ENCODE measurements at places on chromosomes 4 and X. TPM values are rescaled to one million over a fixed set of nuclear protein-coding genes. Genes with fewer than 3 reads are reported as not detected.

The PAK3 gene
- not detected for total RNA-seq

The GSX2 gene
- not detected for total RNA-seq

The RNF128 gene
- not detected for total RNA-seq

The CC2D2A gene
- total RNA-seq, result not detected

The PCDH10 gene
- not detected for total RNA-seq

The TRIM61 gene
- 3.1 TPM for total RNA-seq

The PARM1 gene
- not detected for total RNA-seq

DNA sequence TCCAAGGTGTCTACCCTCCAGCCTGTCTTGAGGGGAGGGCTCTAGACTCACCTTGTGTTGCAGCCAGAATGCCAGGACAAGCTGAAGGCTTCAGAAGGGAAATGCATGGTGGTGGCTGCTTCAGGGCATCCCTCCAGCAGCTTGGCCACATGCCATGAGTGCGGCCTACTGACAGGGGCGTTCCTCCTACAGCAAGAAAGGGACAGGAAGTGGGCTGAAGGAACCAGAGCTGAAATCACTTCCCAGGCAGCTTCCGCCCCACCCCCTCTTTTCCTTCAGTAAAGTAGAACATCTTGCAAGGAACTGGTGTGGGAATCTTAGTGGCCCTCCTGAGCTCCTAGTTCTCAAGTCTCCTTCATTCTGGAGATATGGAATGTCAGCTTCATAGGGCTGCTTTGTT is 167.5 kb upstream of the DGKK start:
- H3K4me1 ChIP-seq, result no peaks in the 10 kb centered on the region
- H3K27ac ChIP-seq, result no peak overlapping the region
- H3K36me3 ChIP-seq, result no peaks in the 10 kb centered on the region
- no peak overlapping the region for H3K4me3 ChIP-seq
- no peak for DNase-seq
- no peaks in the 10 kb centered on the region for H3K27me3 ChIP-seq

DNA sequence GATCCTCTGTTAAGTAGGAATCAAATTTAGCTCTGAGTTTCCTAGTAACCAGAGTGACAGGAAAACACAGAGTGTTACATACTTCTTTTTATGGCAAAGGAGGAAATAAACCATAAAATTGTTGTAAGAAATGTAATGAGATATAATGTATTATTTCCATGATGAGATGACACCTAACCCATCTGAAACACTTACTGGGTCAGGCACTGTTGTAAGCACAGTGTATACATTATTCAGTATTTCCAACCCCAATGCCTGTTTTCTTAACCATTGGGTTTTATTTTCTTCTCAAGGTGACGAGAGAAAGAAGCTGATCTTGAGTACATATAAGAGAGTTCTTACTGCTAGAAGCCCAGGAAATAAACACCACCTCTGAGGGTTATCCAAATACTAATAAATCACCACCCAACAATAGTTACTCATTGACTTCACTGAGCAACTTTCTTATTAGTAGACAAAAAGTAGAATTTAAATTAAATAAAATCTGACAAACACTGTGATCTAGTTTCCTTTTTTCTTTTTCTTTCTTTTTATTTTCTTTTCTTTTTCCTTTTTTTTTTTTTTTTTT is 4.2 kb upstream of the ENAM start:
- peaks cover 7% of the 10 kb centered on the region for H3K4me1 ChIP-seq
- no peaks in the 10 kb centered on the region for H3K36me3 ChIP-seq
- H3K4me3 ChIP-seq, result no peak overlapping the region
- no peak overlapping the region for H3K27ac ChIP-seq
- no peak for DNase-seq

- H3K27ac ChIP-seq, result no peak overlapping the region
- H3K4me1 ChIP-seq, result no peaks in the 10 kb centered on the region
- no peaks in the 10 kb centered on the region for H3K36me3 ChIP-seq
- no peaks in the 10 kb centered on the region for H3K27me3 ChIP-seq
Observed at GRCh38 chrX:139563251-139563650, 32.7 kb downstream of the F9 start.

DNA sequence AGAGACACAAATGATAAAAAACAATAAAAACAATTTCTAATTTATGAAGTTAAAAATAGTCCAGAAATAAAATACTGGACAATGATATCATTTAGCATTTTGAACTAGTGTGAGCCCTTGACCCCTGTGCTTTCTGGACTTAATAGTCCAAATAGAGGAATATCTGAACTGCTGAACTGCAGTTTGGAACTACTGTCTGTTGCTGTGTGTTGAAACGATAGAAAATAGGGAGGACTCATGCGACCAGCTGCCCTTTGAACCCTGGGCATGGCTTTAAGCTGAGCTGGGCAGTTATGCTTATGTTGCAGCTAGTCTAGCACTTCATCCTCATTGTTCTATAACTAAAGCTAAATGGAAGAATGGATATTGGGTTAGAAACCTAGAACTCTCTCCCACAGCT is 99.5 kb downstream of the FMR1NB start:
- H3K4me3 ChIP-seq, result no peak overlapping the region
- DNase-seq, result no peak
- H3K27me3 ChIP-seq, result no peaks in the 10 kb centered on the region
- H3K27ac ChIP-seq, result no peak overlapping the region

- DNase-seq, result no peak
- no peaks in the 10 kb centered on the region for H3K4me1 ChIP-seq
- no peak overlapping the region for H3K4me3 ChIP-seq
- H3K36me3 ChIP-seq, result peaks cover 6% of the 10 kb centered on the region
Observed at GRCh38 chrX:2398064-2398656, 102.6 kb downstream of the DHRSX start.

- no peaks in the 10 kb centered on the region for H3K4me1 ChIP-seq
- H3K27ac ChIP-seq, result no peak overlapping the region
- no peaks in the 10 kb centered on the region for H3K36me3 ChIP-seq
- H3K4me3 ChIP-seq, result no peak overlapping the region
Observed at GRCh38 chrX:9072281-9072680, 38.4 kb upstream of the FAM9B start.

DNA sequence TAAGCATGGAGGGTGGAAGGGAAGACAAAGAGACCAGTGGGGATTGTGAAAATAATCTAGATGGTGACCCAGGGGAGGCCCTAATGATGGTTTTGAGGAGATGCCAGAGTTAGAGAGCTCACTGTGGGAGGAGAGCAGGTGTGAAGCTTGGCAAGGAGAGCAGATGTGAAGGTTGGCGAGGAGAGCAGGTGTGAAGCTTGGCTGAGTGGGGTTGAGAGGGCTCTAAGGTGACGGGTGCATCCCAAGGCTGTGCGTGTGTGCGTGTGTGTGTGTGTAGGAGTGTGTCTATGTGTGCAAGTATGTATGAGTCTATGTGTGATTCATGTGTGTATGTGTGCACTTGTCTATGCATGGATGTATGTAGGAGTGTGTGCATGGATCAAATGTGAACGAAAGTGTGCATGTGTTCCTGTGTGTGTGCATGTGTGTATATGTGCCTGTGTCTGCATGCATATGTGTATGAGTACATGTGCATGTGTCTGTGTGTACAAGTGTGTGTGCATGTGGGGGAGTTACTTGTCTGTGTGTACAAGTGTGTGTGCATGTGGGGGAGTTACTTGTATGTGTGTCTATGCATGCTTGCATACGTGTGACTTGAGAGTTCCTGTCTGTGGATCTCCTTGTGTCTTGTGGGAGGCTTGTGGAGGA is 72.0 kb downstream of the EVC start:
- H3K4me3 ChIP-seq, result no peak overlapping the region
- H3K27me3 ChIP-seq, result no peaks in the 10 kb centered on the region
- no peak overlapping the region for H3K27ac ChIP-seq
- no peaks in the 10 kb centered on the region for H3K4me1 ChIP-seq
- DNase-seq, result no peak

DNA sequence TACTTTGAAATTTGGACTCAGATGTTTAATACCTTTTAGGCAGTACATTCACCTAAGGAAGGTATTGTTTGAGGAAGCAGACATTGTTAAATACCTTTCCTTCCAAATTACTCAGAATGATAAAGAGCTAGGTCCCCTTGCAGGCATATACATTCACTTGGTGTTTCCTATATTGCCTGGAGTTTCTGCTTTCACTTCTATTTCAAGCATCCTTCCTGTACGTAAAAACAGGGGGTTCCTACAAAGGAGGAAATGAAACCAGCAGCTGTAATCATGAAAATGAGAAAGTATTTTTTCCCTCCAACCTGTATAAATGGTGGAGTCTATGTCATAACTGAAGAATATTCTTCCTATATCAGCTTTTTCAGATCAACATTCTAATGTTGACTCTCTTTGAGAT is 90.4 kb upstream of the RASGEF1B start:
- no peaks in the 10 kb centered on the region for H3K36me3 ChIP-seq
- no peak overlapping the region for H3K4me3 ChIP-seq
- no peak for DNase-seq
- peaks cover 14% of the 10 kb centered on the region for H3K4me1 ChIP-seq
- peaks cover 2% of the 10 kb centered on the region for H3K27me3 ChIP-seq

- peak overlapping the region; percentile 75 for H3K4me3 ChIP-seq
- no peaks in the 10 kb centered on the region for H3K27me3 ChIP-seq
- peaks cover 8% of the 10 kb centered on the region for H3K36me3 ChIP-seq
Observed at GRCh38 chr4:1202526-1203011, 30.2 kb upstream of the SPON2 start.

DNA sequence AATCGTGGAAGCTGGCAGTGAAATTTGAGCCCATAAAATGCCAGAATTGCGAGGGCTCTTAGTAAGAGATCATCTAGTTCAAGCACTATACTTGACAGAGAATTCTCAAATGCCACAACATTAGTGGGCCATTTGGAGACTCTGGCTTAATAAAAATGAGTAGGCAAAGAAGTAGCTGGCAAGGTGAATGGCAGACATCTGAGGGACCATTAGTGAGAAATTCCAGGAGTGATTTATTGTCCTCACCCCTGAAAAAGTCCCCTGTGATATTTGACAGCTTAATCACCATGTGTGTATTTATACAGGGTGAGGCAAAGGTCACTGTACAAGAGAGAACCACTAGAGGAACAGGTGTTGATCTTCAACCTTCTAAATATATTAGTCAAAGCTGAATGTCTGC is 207.5 kb downstream of the CHRDL1 start:
- no peak overlapping the region for H3K27ac ChIP-seq
- no peaks in the 10 kb centered on the region for H3K36me3 ChIP-seq
- no peaks in the 10 kb centered on the region for H3K4me1 ChIP-seq
- no peaks in the 10 kb centered on the region for H3K27me3 ChIP-seq
- no peak for DNase-seq

- H3K4me1 ChIP-seq, result no peaks in the 10 kb centered on the region
- H3K4me3 ChIP-seq, result no peak overlapping the region
- no peak for DNase-seq
- H3K27me3 ChIP-seq, result peaks cover 13% of the 10 kb centered on the region
- no peak overlapping the region for H3K27ac ChIP-seq
- no peaks in the 10 kb centered on the region for H3K36me3 ChIP-seq
Observed at GRCh38 chr4:89158884-89159503, 47.7 kb downstream of the TIGD2 start.

GRCh38 chr4:125131891-125132680 is 182.7 kb upstream of the FAT4 start:
- no peaks in the 10 kb centered on the region for H3K27me3 ChIP-seq
- H3K27ac ChIP-seq, result no peak overlapping the region
- H3K4me3 ChIP-seq, result no peak overlapping the region
- H3K36me3 ChIP-seq, result no peaks in the 10 kb centered on the region
- DNase-seq, result no peak

- H3K27me3 ChIP-seq, result no peaks in the 10 kb centered on the region
- no peak for DNase-seq
- H3K4me3 ChIP-seq, result no peak overlapping the region
- H3K4me1 ChIP-seq, result no peaks in the 10 kb centered on the region
- no peak overlapping the region for H3K27ac ChIP-seq
Observed at GRCh38 chr4:35604724-35605123, 639.6 kb downstream of the ARAP2 start.
